ENCODE measurements at places on chromosomes 3 and 15.

DNA sequence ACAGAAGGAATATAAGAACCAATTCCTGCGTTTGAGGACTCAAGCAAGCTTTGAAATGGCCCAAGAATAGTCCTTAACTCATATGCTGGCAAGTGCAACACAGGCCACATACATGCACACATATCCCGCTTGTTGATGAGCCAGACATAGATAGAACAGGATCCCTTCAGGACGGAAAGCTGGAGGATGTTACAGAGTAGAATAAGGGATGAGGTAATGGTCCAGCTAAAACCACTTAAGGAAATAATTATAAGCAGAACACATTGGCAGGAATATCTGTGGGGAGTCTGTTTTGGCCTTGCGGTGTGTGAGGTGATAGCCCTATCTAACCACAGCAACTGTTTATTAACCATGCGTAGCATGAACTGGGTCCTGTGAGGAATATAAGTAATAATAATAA is 25.0 kb downstream of the SCG3 start:
- DNase-seq, result no peak

- DNase-seq, result no peak
These were observed 24.0 kb downstream of the GOLIM4 start for GRCh38 chr3:168071591-168072322.

GRCh38 chr3:194287977-194288706 is 63.0 kb downstream of the CPN2 start:
- no peak for DNase-seq

DNA sequence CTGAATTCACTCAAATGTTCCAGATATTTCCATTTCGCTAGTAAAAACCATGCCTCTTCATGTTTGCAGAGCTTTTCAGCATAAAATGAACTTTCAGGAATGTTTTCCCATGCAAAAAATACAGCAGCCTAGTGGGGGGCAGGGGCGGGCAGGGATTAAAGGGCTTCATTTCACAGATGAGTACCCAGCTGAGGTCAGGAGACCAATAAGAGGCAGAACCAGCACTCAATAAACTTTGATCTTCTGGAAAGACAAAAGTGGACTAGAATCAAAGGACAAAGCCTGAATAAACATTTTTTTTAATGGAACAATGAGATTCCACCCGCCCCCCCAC is 8.0 kb downstream of the KLHL25 start:
- DNase-seq, result no peak

GRCh38 chr3:8827641-8828040 is 58.2 kb upstream of the OXTR start:
- DNase-seq, result no peak

DNA sequence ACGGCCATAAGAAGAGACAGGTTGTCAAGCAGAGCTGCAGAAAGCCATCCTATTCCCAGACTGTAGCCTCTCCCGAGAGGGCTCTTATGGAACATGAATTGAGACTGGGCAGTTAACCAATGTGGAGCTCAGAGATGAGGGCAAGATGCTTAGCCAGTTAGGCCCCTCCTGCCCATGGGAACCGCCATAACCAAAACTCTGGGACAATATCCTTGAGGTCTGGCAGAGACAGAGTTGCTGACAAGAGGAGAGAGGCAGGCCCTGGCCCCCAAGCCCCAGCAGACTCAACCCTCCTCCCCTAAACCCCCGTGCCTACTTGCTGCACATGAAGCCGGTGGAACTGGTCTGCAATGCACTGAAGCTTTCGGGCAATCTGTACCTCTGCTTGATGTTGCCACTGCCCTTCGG is 4.8 kb downstream of the BMF start:
- DNase-seq, result no peak

GRCh38 chr15:59410391-59410896 is 27.5 kb upstream of the FAM81A start:
- no peak for DNase-seq

DNA sequence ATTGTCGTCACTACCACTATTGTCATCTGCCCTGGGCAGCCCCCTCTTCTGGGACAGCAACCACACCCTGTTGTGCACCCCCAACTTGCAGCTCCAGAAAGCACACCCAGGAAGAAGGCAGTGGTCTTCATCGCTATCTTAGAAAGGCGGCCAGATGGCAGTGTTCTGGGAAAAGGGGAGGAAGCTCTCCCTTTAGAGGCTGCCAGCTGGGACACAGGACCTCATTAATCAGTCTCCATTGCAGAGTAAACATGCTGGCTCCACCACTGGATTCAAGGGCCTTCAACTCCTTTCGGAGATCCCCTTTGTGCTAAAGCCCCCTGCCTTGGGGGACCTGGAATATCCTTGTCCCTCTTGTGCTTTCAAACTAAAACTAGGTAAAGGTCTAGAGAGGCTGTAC is 199.3 kb upstream of the LINGO1 start:
- no peak for DNase-seq

DNA sequence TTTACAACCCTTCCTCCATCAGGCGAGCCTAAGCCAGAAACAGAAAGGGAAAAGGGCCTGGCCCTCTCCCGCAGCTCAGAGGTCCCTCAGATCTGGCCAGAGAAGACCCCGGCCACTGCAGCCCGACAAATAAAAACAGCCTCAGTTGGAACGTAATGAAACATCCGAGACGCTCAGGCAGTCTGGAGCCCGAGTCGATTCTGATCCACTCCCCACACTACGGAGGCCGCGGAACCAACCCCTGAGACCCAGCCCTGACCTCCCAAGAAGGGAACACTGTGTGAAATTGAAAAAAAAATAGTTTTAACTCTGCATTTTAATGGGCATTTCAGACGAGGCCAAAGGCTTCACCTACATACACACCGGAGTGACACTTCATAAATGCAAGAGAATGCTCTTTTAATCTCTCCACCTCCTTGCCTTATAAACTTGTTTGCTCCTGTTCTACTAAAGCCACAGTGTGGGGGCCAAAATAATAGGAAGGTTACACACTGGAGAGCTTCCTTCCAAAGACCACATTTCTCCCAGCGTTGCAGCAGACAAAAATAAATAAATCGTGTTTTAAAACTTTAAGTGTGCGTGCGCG is 3.7 kb downstream of the MEIS2 start:
- DNase-seq, result no peak

- DNase-seq, result no peak
These were observed 134.4 kb upstream of the ROBO1 start for GRCh38 chr3:79902151-79902550.

DNA sequence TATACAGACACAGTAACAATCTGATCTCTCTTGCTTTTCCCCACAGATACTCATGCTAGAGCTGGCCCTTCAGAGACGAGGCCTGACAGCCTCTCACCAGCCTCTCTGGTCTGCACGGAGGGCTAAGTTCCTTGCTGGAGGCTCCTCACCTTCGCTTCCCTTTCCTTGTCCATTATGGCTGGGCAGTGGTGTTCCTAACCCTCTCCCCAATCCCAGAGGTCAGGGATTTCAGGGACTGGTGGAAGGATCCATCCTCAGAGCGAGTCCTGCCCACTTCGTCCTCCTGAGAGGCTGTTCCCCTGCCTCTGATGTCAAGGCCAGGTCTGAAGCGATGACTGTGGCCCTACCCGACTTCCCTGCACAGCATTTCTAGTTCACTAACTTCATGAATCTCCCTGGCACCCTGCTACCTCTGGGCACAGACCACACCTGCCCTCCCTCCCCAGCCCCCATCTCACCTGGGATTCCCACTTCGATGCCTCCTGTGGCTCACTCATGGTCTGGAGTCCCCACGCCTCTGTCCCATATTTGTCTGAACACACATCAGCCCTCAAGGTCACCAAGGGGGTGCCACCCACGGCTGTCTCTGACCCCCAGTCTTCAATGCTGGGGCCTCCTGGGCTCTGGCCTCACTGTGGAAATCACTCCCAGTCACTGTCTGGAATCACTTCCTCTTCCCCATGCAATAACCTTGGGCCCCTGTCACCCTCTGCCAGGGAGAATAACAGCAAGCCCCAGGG is 124.9 kb upstream of the PRR20G start:
- DNase-seq, result no peak

GRCh38 chr3:81651139-81651538 is 110.3 kb downstream of the GBE1 start:
- DNase-seq, result no peak

DNA sequence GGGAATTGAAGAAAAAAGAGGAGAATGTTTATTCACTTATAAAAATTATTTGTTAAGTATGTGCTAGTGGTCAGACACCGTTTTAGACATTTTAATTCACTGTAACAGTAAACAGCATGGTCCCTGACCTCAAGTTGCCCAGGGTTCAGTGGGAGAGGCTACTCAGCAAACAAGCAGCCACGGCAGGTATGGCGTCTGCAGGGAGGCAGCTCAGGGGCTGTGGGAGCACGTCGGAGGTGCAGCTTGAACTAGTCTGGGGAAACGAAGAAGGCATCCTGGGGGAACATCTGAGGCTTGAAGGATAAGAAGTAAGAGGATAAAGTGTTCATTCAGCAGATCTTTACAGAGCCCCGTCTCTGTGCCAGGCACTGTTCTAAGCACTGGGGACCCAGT is 66.0 kb downstream of the CRTC3 start:
- no peak for DNase-seq

DNA sequence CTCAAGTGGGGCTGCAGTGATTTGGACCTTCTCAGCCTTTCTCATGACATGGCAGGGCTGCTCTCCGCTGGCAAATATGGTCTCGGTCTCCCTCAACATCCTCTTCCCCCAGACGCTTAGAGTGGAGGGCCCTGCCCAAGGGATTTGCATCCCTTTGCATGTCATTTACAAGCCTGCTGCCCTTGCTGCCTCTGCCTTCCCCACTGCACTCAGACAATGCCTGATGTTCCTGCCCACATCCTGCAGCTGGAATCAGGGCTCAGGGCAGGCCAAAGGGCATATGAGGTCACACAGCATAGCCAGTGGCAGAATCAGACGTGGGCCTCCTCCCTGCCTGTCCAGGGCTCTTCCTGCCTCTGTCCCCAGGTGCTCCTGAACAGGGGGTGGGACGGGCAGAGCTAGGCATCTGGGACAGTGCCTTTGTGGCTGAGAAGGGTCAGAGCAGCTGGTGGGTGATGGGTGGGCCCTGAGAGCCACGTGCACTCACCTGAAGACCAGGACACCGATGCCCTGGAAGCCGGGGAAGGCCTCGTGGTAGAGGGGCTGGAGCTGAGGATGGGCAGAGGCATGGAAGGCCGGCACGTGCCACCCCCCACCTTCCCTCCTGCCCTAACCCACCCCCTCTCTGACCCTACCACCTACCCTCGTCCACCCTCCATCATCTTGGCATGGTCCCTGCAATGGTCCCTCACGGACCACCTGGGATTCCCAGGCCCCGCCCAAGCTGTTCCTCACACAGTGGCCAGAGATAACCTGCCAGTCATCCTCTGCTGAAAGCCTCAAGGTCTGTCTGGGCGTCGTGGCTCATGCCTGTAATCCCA is 27.4 kb upstream of the GOLGA6C start:
- peak; percentile 10 for DNase-seq

DNA sequence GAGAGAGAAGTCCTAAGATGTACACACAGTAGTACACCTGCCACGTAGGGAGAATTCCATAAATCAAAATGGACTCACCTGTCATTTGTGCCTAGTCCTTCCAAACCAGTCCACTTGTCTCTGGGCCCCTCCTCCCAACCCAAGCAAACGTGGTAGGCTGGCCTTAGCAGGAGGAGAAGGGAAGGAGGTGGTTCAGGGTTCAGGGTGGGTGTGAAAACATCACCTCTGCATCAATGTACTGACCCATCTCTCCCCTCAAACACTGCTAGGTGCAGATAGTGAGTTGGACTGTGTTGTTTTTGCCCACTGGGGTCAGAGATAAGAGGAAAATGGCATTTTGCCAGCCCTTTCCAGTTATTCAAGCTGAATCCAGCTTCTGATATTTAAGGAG is 99.3 kb downstream of the MME start:
- no peak for DNase-seq

DNA sequence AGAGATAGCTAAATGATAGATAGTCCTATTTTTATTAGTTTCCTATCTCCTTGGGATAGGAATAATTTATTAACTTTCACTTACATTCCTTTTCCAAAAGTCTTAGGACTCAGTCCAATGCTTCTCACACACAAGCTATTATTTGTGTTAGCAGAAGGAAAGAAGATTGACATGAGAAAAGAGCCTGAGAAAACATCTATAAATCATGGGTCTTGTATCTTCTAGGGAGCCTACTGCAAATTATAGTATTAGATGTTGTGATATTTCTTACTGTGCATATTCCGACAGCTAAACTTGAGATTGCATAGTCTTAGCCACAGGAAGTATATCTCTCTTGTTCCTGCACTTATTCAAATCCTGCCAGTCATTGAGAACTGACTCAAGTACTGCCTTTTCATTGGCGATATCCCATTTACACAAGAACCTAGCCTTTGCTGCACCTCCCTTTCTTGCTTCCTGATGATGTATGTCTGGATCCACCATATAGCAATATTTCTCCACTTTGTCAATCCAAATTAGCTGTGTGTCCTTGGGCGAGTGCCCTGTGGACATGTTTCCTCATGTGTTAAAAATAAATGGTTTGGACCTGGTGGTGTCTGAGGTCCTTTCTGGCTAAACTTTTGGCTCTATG is 245.1 kb upstream of the LMCD1 start:
- no peak for DNase-seq

GRCh38 chr3:85535517-85535916 is 576.7 kb downstream of the CADM2 start:
- no peak for DNase-seq

GRCh38 chr3:98914210-98915080 is 12.9 kb upstream of the DCBLD2 start:
- DNase-seq, result no peak

GRCh38 chr15:51195459-51195858 is 100.8 kb upstream of the TNFAIP8L3 start:
- no peak for DNase-seq

DNA sequence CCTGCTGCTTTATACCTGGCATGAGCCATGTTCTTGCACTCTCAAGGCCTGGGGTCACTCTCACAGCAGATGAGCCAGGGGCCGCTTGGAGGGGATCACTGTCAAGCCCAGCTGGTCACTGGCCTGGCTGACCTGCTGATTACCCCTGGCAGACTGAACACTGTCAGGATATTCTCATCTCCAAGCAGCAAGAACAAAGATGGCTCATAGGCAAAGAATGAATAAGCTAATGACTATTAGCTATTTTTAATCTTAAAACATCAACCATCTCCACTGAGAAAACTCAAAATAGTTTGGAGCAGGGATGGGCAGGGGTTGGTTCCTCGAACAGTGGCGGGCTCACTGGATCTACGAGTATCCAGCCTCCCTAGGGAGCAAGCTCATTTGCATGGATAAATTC is 64.4 kb upstream of the ACAN start:
- DNase-seq, result no peak

GRCh38 chr15:48806151-48806550 is 4.7 kb downstream of the CEP152 start:
- DNase-seq, result no peak

DNA sequence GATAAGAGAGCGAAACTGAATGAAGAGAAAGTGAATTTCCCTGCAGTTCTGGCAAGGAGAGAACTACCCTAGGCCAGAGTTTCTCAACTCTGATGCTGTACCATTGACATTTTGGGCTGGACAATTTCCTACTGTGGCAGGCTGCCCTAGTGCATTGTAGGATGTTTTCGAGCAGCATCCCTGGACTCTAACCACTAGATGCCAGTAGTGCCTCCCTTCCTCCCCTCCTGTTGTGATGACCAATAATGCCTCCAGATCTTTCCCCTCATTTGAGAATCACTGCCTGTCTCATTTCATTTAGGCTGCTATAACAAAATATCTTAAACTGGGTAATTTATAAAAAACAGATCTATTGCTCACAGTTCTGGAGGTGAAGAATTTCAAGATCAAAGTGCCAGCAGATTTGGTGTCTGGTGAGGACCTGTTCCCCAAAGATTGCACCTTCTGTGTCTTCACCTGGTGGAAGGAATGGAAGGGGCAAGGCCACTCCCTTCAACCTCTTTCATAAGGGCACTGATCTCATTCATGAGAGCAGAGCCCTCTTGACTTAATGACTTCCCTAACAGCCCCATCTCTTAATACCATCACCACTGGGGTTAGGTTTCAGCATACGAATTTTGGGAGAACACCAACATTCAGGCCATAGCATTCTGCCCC is 188.9 kb upstream of the MEIS2 start:
- DNase-seq, result no peak
